ENCODE measurements at places on chromosomes 3 and 15. TPM values are rescaled to one million over a fixed set of nuclear protein-coding genes. Genes with fewer than 3 reads are reported as not detected.

Gene PRR20G
- total RNA-seq = not detected

Gene GOLGA6D
- not detected for total RNA-seq

Gene CA12
- 174 TPM for total RNA-seq

Gene ITGA11
- 81.1 TPM for total RNA-seq

Gene TUSC7
- not detected for total RNA-seq

Gene TEX55
- total RNA-seq = not detected

Gene GOLGA8A
- 18.9 TPM for total RNA-seq

Gene IL17RC
- 47.9 TPM for total RNA-seq

Gene GRK7
- not detected for total RNA-seq

Gene EXD1
- not detected for total RNA-seq

Gene ADGRG7
- total RNA-seq = not detected

Gene KNG1
- not detected for total RNA-seq

Gene SLC22A13
- 0.45 TPM for total RNA-seq

Gene XRN1
- total RNA-seq = 46.9 TPM

Gene SPATA12
- not detected for total RNA-seq

Gene FBN1
- 4,431 TPM for total RNA-seq

Gene C3orf70
- 1.1 TPM for total RNA-seq

Gene KCNMB2
- 0.41 TPM for total RNA-seq

Gene DAZL
- total RNA-seq = not detected

Gene RAB6B
- total RNA-seq = 0.36 TPM

Gene SLC28A2
- total RNA-seq = not detected

Gene DUOX1
- not detected for total RNA-seq

Gene MESP1
- total RNA-seq = 0.49 TPM

Gene DOCK3
- 0.36 TPM for total RNA-seq

Gene ADAMTS17
- not detected for total RNA-seq

Gene SPTBN5
- 0.57 TPM for total RNA-seq

Gene FAH
- total RNA-seq = 38.1 TPM

Gene HTR3E
- not detected for total RNA-seq

Gene GUCA1C
- not detected for total RNA-seq

Gene GOLIM4
- total RNA-seq = 50.0 TPM

Gene PLA2G4E
- not detected for total RNA-seq

Gene CPLX3
- not detected for total RNA-seq

Gene PPIP5K1
- 12.1 TPM for total RNA-seq

Gene PPP2R3A
- total RNA-seq = 16.1 TPM

Gene STRIT1
- not detected for total RNA-seq

Gene RBPMS2
- 0.09 TPM for total RNA-seq

Gene NOX5
- 0.27 TPM for total RNA-seq

Gene NANOGP8
- not detected for total RNA-seq

Gene TRPM1
- total RNA-seq = not detected

Gene NPAP1
- total RNA-seq = 0.16 TPM

Gene GPR62
- not detected for total RNA-seq

Gene SLC12A1
- total RNA-seq = under 0.01 TPM

Gene ISLR2
- 0.36 TPM for total RNA-seq

Gene RASL12
- total RNA-seq = 1.7 TPM

Gene PRR23A
- not detected for total RNA-seq

Gene CAMK1
- 24.5 TPM for total RNA-seq

Gene PPP1R14D
- not detected for total RNA-seq

Gene FANCD2OS
- total RNA-seq = not detected

Gene LIPH
- 0.36 TPM for total RNA-seq

Gene CCNB2
- 32.1 TPM for total RNA-seq

Gene KY
- total RNA-seq = 1.6 TPM

Gene ST6GAL1
- 3.3 TPM for total RNA-seq

Gene CD200R1
- total RNA-seq = not detected

Gene GATA2
- 5.5 TPM for total RNA-seq

Gene DUOX2
- total RNA-seq = not detected

Gene TTLL13
- 0.09 TPM for total RNA-seq

Gene ROBO2
- 1.2 TPM for total RNA-seq

Gene COL6A5
- total RNA-seq = not detected

Gene TIMP4
- 12.3 TPM for total RNA-seq

Data from fibroblast of the aortic adventitia (primary cell).